ENCODE measurements at places on chromosomes 2 and 18.
A peak's percentile ranks its signal among the peaks of the same experiment; 100 is the strongest.

DNA sequence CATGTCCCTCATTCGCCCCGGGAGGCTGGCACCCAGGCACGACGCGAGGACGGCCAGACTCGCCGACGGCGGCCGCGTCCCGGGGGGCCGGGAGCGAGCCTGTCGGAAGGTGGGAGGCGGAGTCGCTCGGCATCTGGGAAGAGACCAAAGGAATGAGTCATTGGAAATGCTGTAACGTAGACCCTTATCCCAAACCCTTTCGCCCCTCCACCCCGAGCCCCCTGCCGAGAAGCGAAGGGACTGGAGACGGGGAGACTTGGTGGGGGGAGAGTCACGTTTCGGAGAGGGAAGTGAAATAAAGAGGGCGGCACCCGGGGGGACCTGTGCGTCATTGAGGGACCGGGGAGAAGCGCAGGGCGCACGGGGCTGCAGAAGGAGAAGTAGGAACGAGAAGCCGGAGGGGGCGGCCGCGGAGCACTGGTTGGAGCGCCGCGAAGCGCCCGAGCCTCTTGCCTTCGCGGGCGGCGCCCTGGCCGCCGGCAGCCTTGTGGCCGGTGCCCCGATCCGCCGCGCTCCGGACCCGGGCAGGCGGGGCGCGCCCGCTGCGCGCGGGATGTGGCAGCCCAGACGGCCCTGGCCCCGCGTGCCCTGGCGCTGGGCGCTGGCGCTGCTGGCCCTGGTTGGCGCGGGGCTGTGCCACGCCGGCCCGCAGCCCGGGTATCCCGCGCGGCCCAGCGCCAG lies at the start of gene EMILIN2:
EMILIN2 (plus strand) TSS at position 371 of the 681 bp plus-strand sequence; CDS start at position 554, 183 bp downstream.
- DNase-seq, result peak; percentile 87

- DNase-seq, result no peak
These were observed 275.7 kb upstream of the MMADHC start for GRCh38 chr2:149863227-149863626.

DNA sequence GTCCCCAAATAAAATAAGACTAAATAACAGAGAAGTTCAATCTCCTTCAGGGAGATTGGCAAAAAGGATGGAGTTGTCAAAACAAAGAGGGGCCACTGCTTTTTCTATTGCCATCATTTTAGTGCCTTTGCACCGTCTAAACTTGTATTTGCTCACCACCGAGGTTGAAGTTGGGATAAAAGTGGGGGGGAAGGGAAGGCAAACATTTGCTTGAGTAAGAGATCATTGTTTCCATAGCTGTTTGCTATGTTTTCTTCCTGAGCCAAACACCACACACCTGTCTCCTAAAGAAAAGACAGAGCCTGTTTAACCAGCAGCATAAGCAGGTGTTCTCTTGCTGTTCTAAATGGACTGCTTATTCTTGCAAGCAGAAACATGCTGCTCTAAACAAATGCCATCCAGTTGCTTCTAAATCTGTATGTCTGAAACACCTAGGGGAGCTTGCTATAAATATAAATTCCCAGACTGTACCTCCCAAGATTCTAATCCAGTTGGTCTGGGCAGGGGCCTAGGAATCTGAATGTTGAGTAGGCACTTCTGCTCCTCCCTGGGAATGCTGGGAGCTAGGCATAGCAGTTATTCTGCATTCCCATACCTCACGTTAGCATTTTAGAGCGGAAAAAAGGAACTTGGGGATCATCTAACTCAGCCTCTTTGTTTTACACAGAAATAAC lies 179.4 kb upstream of the ARL4C start:
- no peak for DNase-seq

DNA sequence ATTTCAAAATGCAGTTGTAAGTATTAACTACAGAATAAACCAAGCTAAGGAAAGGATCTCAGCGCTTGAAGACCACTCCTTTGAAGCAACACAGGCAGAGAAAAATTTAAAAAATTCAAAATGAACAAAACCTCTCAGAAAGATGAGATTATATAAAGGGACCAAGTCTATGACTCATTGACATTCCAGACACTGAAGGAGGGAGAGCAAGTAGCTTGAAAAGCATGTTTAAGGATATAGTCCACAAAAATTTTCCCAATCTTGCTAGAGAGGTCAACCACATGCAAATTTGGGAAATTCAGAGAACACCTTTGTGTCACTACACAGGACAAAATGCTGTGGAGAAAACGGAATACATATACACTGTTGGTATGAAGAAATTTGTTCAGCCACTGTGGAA lies 112.6 kb upstream of the MC4R start:
- peak; percentile 70 for DNase-seq

GRCh38 chr18:11909061-11909455 lies 941 bp upstream of the MPPE1 start:
- no peak for DNase-seq

DNA sequence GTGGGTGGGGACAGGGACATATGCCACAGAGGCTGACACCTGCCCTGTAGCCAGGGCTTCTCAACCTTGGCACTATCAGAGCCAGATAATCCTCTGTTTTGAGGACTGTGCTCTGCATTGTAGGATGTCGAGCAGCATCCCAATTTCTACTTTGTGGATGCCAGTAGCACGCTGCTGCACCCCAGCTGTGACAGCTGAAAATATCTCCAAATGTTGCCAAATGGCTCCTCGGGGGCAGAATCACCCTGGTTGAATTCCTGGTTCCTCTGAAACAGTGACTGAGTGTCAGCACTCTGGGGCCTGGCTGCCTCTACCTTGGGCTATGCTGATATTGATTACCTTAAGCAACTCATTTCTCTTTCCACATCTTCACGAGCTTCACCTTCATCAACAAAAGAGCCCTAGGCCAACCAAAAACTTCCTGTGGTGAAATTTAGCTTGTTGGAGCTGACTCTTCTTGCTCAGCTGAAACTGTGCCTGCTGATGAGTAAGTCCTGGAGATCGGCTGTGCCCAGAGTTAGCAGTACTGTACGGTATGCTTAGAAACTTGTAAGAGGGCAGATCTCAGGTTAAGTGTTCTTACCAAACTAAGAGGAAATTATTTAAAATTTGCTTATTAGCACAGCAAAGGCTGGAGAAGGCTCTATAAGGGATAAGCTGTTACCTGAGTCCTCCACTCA lies 138.1 kb downstream of the SEPTIN10 start:
- peak; percentile 26 for DNase-seq

DNA sequence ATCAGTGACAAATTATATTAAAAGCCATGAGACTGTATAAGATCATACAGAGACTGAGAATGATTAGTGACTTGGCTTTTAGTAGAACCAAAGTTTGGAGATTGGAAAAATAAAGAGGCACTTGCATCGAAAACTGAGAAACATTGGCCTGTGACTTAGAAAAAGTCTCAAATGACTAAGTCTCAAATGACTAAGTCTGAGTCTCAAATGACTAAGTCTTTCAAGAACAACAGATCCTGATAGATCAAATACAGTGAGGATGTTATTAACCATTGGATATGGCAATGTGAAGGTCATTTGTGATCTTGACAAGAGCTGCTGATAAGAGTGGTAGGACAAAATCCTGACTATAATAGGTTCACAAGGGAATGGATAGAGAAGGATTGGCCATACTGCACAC lies 135.5 kb upstream of the FANCL start:
- DNase-seq, result peak; percentile 1

DNA sequence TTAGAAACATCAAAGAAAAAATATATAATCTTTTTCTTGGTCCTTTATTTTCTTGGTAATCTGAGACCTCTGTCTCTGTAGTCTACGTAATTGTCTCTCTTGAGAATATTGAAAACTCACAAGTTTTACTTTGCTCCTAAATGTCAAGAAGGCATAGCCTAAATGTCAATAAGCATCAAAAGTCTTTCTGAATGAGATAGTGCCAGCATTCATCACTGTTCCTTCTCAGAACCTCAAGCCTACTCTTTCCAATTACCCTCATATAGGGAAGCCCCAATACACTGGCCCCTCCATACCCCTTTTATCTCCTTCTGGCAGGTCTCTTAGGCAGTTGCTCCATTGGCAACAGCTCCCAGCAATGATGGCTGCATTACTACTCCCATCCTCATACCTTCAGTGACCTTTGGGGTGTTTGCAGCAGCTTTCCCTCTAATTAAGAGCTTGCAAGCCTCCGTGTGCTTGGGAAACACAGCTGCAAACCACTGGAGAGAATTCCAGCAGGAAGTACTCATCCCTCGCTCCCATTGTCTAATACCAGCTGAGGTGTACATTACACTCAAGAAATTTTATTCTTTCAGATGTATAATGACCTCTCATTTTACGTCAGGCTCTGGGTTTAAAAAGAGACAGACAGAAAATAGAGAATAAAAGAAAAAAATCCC lies 95.8 kb downstream of the KYNU start:
- peak; percentile 37 for DNase-seq

DNA sequence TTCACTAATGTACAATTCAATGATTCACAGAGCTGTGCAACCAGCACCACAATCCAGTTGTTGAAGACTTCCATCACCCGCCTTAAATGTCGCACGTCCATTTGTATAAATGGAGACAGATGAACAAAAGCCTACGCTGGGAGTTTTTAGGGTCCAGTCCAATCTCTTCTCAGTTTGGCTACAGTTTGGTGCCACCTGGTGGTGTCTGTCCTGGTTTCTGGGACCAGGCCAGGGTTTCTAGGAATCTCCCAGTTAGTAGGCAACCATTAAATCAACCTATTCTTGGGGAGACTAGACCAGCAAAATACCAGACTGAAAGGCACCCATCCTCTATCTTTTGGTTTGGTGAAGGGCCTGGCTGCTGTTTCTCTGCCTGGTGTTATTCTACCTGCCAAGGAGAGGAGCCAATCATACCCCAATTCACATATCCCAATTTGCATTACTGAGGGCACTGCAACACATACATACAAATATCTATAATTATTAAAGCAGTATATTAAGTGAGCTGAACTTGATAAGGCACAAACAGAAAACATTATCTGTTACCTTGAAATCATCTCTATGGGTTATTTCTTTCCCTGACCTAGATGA lies 3.2 kb upstream of the DDX1 start:
- peak; percentile 64 for DNase-seq

GRCh38 chr18:24189664-24190346 lies 50.9 kb downstream of the CABYR start:
- DNase-seq, result no peak

GRCh38 chr2:9795071-9795470 lies 48.2 kb upstream of the TAF1B start:
- no peak for DNase-seq

- DNase-seq, result no peak
These were observed 1291.6 kb upstream of the ZEB2 start for GRCh38 chr2:145811276-145812164.

GRCh38 chr2:111071600-111072171 lies 49.0 kb upstream of the BCL2L11 start:
- DNase-seq, result peak; percentile 34

GRCh38 chr2:60540074-60540473 lies 13.4 kb downstream of the BCL11A start:
- no peak for DNase-seq

GRCh38 chr2:212249451-212249850 lies 289.2 kb downstream of the ERBB4 start:
- DNase-seq, result no peak

DNA sequence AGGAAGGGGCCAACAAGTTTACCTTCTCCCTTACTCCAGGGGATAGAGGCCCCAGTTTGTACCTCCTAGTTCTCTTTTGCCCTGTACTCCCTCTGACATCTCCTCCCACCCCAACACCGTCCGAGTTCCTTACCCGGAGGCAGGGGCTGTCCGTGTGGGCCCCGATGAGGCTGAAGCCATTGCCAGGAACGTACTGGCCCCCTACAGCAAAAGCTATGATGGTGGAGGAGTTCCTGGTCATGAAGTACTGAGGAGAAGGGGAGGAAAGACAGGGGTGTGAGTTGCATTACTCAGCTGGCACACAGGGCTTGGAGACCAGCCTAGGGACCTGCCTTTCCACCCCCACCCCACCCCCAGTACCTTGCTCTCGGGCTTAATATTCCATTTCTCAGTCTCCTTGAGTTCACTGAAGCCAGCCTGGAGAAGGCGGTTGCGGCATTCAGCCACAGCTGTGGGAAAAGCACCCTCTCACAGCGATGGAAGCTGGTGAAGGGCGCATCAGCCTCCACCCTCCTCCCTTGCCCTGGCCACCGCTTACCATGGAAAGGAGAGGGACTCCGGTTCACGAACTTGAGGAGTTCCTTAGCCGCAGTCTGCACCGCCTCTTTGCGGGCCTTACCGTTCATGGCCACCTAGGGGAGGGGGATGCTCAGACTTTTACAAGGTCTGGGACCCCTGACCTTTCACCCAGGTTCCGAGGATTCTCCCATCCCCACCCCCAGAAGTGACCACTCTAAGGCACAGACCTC lies 1.0 kb downstream of the DNPEP start:
- DNase-seq, result no peak

DNA sequence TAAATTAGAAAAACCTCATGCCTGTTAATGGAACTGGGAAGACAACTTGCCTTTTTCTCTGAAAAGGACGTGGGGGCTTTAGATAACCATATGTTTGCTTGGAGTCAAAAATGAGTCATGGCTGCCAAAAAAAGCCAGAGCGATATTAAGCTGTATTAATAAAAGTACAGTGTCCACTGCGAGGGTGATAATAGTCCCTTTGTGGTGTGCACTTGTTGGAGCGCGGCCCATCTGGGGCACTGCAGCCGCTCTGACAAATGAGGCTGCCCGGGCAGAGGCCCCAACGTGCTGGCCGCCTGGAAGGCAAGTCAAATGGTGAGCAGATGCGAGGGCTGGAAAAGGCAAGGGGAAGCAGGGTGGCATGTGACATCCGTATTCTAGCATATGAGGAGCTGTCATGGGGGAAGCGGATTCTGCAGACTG lies 103.3 kb upstream of the NCK2 start:
- no peak for DNase-seq

DNA sequence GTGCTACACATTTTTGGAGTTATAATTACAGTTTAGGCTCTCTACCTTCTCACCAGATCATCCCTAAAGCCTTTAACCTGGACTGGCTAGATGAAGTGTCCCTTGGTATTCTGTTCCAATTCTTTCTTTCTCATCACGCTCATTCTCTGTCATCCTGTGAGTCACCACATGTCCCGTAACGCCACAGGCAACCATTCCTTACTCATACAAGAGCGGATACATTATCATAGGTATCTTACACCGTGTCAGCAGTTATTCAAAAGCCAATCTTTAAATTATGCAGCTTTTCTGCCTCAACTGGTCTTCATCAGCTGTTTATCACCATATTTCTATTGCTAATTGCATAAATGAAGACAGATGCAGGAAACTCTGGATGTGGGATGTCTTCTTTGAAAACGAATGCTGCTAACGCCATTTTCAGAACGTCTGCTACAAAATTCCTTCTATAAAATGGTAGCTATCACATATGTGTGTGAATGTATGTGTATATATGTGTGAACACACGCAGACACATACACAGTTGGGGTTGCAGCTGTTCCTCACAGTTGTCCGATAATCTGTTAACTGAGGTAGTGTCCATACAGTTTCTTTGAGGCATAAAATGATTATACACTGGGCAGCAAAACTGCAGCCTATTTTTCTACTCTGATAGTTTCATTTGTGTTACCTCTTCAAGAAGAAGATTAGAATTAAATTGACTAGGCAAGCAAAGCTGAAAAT lies 47.9 kb downstream of the EML6 start:
- DNase-seq, result peak; percentile 65

GRCh38 chr2:232299084-232299483 lies 79.5 kb upstream of the ALPP start:
- no peak for DNase-seq
